A549 (cell line): ENCODE measurements at places on chromosomes 1 and 21.

DNA sequence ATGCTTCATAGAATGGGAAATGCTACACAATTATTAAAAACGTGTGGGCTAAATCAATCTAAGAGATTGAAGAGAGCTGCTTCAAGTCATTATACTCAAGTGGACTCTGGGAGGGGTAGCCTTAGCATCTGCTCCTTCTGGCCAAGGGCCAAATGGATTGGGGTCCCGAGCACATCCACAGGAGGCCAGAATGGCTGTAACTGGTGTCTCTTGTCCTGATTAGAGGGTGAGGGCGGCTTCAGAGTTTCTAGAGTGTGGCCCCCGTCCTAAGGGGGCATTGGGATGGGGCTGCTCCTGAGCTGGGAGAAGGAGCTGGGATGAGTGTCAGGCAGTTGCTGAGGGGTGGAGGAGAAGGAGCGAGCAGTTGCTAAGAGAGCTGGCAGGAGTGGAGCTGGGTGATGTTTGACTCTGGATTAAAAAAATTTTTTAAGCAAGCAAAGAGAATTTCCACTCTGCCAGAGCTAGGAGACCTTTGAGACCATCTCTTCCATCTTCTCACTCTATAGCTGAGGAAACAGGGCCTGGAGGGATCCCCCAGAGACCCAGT lies 71.3 kb upstream of the TLR5 start:
- DNase-seq, result no peak

- DNase-seq, result peak; percentile 6
These were observed 23.6 kb downstream of the SLC37A1 start for GRCh38 chr21:42537106-42537742.

DNA sequence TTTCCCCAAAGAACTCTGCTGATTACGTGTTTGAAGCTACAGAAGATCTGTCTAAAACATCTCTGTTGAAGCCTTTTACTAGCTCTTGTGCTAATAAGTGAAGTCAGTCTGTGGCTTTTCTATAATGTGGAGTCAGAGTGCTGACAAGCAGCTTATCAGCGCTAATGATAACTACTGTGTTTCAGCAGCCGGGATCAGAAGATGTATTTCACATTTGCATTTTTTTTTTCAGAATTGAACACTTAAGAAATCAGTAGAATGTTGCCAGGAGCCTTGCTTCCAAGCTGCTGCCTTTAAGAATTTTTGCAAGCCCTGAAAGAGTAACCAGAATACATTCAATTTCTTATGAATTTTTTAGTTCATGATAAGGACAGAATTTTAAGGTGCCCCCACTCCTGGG lies 519.4 kb upstream of the NR5A2 start:
- DNase-seq, result no peak

GRCh38 chr1:63148825-63149645 lies 173.3 kb upstream of the FOXD3 start:
- DNase-seq, result peak; percentile 20

- no peak for DNase-seq
These were observed 82.8 kb upstream of the SOX13 start for GRCh38 chr1:203990118-203990517.

DNA sequence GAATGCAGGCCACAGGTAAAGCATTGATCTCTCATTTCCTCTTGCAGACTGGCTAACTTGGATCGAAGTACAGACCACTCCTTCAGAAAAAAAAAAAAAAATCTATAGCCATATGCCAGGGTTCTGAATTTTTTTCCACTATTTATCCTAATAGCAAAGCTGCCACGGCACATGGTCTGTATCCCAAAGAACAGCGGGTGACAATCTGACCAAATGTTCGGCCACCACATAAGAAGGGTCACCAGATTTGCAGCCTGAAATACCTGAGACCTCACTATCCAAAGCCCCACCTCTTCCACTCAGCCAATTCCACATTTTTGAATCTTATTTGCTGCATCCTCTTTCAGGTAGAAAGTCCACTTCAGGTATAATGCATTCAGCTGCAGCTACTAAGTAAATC lies 55.6 kb upstream of the RGS7 start:
- DNase-seq, result no peak

GRCh38 chr1:20143318-20143717 lies 4.2 kb downstream of the PLA2G2F start:
- no peak for DNase-seq
